ACHN (cell line): ENCODE measurements at places on chromosomes 1 and 21.

- DNase-seq = no peak
These were observed 14.5 kb downstream of the SYT11 start for GRCh38 chr1:155873860-155874259.

GRCh38 chr1:10561955-10562354 lies 87.2 kb downstream of the PEX14 start:
- DNase-seq = no peak

GRCh38 chr1:240987928-240988327 lies 369.1 kb downstream of the RGS7 start:
- DNase-seq = no peak

- DNase-seq = no peak
These were observed 287.8 kb downstream of the RRAGC start for GRCh38 chr1:38571726-38572125.

DNA sequence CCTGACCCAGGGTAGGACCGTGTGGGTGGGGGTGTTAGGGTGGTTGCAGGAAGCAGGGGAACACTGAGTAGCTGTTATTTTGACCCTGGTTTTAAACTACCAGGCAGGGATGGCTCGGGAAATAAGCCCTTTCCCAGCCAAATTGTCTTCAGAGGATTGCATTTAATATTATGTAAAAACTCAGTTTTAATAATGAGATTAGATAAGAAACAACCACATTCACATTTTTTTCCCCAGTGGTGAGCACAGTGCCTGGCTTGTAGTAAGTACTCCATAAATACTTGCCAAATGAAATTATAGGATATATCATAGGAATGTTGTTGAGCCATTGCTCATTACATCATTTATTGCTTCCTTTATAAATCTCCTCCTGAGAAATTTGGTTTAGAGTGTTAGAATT lies 3.1 kb upstream of the ACP6 start:
- no peak for DNase-seq

GRCh38 chr1:61399199-61399598 lies 316.8 kb downstream of the NFIA start:
- DNase-seq = no peak

DNA sequence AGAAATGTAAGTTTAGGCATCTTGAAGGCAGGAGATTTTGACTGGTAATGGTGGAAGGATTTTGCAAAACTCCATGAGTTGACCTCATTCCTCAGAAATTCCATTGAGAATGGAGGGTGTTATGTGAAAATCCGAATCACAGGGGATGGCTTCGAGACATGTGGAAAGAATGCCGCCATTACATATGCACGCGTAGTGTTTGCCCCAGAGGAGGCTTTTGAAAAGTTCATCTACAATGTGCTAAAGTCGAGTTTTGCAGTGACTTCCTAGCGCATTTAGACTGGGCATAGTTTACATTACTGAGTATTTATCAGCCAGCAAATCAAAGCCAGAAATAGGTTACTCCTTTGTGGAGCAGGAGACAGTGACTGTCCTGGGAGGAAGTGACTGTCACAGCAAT lies 307.4 kb downstream of the KIF26B start:
- no peak for DNase-seq

- peak; percentile 84 for DNase-seq
These were observed 15.1 kb downstream of the BLACAT1 start for GRCh38 chr1:205440476-205441317.

DNA sequence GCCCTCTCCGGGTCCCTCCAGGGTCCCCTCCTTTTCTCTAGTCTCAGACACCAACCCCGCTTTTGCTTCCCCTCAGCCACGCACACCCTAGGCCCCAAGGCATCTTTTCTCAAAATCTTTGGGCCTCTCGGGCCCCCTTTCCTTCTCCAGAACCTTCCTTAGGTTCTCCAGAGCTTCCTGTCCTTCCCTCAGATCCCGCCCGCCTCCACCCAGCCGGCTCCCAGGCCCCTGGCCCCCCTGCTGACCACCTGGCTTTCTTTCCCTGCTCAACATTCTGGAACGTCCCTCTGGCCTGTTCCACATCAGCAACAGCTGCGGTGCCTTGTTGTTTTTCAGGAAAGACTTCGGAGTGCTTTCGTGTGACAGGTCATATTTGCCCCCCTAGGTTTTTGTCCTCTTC lies 1.2 kb downstream of the ZDHHC18 start:
- DNase-seq = no peak

DNA sequence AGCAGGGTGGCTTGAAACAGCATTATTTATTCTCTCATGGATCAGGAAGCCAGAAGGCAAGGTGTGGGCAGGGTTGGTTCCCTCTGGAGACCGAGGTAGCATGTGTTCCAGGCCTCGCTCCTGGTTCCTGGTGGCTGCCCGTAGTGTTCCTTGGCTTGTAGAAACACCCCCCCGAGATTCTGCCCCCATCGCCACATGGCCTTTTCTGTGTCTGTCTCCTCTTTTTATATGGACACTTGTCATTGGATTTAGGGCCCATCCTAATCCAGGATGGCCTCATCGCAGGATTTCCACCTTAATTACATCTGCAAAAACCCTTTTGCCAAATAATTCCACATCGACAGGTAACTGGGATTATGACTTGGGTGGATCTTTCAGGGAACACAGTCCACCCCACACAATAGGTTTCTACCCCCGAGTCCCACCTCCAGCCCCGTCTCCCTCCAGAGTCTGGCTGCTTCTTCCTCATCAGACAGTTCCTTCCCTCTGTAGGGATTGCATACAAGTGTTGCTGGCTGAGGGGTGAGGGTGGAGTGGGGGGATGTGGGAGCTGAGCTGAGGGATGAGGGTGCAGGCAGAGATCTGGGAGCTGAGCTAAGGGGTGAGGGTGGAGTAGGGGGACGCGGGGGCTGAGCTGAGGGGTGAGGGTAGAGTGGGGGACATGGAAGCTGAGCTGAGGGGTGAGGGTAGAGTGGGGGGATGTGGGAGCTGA lies 12.3 kb upstream of the NPHP4 start:
- no peak for DNase-seq
